ENCODE measurements at places on chromosomes 2 and 18. TPM values are rescaled to one million over a fixed set of nuclear protein-coding genes. Genes with fewer than 3 reads are reported as not detected.

The APOB gene
- total RNA-seq = not detected

DNA sequence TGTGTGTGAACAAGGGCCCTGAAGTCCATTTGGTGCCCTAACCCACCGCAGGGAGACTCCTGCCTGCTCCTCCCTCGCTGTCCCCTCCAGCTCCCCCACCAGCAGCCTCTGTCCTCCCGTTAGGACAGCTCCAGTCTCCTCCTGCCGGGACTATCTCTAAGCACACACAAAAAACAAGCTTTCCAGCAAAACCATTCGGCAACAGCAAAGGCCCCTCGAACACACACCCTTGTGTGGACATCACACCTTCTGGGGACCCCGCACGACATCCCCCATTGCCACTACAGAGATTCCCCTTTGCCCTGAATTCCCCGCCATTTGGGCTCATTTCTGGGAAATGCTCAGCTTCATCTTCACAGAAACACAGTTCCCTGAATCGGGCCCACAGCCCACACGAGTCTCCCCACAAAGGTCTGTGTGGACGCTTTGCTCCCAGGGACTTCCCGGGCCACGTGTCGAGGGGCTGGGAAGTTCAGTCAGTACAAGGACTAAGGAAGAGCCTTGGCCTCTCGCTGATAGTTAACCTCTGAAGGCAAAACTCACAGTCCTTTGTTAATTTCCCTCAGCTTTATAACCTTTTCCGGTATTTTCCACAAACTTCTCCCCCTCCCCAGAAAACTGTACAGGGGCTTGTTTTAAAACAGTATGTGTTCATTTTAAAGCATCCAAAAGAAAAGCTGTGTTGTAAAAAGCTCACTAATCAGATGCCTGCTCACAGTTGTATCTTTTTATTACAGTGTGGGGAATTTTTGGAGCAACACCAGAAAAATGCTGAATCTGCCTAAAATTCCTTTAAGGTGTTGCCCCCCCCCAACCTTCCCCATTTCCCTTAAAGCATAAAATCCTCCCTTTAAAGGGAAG is 25.9 kb downstream of the SMAD7 start:
- DNase-seq = peak; percentile 45

The SLC38A11 gene
- total RNA-seq = not detected

DNA sequence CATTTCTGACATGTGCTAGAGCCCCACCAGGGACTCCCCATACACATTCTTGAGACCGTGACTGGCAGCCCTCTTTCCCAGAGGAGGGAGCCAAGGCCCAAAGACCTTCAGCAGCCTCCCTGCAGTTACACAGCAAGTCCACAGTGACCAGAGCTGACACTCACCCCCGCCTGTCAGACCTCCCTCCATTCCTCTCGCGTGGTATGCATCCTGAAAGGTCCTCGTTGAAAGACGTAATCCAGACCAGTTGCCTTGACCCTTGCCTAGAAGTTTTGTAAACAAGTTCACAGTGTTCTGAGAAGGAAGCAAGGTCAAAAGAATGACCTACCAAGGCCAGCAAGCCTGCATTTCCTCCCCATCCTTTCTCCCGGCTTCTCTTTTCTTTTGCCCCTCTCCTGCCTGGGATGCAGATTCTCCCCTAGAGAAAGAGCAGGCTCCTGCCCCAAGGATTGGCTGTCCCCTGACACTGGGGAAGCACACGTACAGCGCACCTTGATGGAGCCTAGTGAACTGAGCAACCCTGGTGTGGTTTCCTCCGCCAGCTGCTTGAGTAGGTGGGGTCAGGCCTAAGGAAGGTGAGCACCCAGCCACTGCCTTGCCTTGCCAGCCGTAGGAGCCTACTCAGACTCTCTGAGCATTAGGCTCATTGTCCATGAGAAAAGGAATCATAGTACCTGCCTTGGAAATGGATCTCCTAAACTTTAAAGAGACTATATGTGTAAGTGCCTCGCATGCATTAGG is 18.3 kb downstream of the TRIB2 start:
- DNase-seq = no peak

- DNase-seq = peak; percentile 15
Measured at GRCh38 chr2:65320042-65320725, 92.6 kb downstream of the ACTR2 start.

GRCh38 chr2:26355038-26355995 is 8.7 kb upstream of the ADGRF3 start:
- peak; percentile 60 for DNase-seq

GRCh38 chr2:96489663-96490062 is 15.5 kb downstream of the NEURL3 start:
- no peak for DNase-seq

DNA sequence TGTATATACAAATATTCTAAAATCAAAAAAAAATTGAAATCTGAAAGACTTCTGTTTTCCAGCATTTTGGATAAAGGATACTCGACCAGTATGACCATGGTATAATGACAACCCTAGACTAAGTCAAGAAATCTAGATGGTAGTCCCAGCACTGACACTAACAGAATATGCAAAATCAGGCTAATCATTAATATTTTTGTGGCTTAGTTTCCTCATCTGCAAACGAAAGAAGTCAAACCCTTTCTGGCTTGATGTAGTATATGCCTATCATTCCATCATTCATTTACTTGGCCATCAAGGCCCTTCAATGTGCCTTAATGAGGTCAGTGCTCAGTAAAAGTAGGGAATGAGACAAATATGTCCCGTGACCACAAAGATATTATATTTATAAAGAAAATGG is 83.5 kb downstream of the NCKAP5 start:
- DNase-seq = no peak

- DNase-seq = no peak
Measured at GRCh38 chr2:43542285-43542933, 53.4 kb downstream of the THADA start.

The B3GNT7 gene
- total RNA-seq = not detected

DNA sequence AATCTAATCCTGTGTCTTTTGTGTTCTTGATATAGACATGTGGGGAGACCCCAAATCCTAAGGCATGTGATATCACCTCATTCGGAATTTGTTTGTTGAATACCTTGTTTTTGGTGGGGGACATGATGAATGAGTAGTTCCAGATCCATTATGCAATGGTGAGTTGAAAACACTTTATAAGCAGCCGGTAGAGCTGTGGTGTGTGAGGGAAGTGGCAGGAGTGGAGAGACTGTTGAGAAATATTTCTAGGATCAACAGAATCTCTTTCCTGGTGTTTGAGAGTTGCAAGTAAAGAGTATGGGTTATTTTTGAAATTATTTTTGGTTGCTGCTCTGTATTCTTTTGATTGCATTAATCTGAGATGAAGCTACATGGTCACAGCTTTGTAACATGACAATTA is 34.4 kb downstream of the LHCGR start:
- DNase-seq = no peak

The FAM237A gene
- not detected for total RNA-seq
